ENCODE measurements at places on chromosomes 2 and 18.

GRCh38 chr2:59025157-59025757 lies 784.1 kb upstream of the FANCL start:
- peak; percentile 21 for DNase-seq

GRCh38 chr2:72149556-72150156 lies 2.0 kb upstream of the CYP26B1 start:
- peak; percentile 18 for DNase-seq

DNA sequence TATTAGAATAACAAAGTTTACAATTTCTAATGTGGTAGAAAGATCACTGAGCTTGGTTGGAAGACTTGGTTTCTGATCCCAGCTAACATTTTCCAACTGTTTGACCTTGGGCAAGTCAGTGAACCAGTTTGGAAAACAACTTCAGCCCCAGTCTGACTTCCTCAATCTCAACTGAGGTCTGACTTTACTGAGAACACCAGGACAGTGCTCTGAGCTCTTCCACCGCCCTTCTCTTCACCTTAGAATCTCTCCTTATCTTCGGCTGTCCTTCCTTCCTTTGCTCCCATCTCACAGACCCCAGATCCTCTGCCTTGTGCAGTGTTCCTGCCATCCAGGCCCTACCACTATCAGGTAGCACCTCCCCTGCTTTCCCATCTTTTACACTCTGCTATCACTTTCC lies 193.8 kb upstream of the SP5 start:
- DNase-seq = no peak

- no peak for DNase-seq
Measured at GRCh38 chr18:75527848-75528685, 100.6 kb upstream of the SMIM21 start.

GRCh38 chr2:64085936-64086335 lies 58.3 kb downstream of the PELI1 start:
- DNase-seq = no peak

DNA sequence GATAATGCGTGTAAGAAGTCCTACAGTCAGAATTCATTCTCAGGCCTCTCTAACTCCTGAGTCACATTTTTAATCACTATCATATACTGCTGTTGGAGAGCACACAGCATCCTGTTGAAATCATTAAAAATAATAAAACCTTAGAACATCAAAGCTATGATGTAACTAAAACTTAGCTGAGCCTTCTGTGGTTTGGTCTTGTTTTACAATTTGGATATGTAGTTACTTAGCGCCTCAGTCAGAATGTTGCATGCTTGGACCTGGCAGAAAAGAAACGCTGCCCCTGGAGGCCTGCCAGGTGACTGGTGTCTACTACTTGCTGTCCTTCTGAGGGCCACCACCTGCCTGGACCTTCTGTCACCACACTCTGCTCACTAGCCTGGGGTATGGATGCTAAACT lies 261.1 kb upstream of the RASGRP3 start:
- no peak for DNase-seq

- peak; percentile 5 for DNase-seq
Measured at GRCh38 chr2:113185664-113186432, 12.1 kb downstream of the PSD4 start.

- DNase-seq = no peak
Measured at GRCh38 chr2:47601568-47601967, 181.4 kb upstream of the MSH6 start.

DNA sequence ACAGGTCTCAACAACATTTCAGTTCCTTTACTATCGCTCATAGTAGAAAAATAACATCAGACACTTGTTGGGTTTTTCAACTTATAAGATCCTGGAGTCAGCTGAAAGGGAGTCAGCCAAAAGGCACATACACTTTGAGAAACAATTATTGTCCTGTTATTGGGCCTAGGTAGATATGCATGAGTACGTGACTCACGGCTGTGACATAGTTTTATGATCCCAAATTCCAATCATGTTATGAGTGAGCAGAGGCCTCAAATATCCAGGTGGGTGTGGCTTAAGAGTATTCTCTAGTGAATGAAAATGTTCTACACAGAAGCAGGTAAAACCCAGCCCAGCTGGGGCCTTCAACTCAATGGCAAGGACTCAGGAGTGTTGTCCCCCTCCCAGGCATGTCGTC lies 27.2 kb downstream of the SERPINB8 start:
- no peak for DNase-seq

DNA sequence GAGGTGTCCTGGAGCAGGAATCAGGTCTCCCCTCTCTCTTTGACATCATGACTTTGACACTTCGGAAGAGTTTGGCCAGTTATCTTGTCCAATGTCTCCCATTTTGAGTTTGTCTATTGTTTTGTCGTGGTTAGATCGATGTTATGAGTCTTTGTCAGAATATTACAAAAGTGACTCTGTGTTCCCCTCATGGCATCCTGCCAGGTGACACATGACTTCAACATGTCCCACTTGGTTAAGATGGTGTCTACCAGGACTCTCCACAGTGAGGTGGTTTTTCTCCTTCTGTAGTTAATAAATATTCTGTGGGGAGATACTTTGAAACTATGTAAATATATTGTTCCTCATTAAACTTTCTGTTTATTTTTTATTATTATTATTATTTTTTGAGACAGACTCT lies 76.6 kb upstream of the BZW1 start:
- no peak for DNase-seq

GRCh38 chr2:216878072-216878471 lies 18.2 kb upstream of the TNP1 start:
- DNase-seq = no peak

DNA sequence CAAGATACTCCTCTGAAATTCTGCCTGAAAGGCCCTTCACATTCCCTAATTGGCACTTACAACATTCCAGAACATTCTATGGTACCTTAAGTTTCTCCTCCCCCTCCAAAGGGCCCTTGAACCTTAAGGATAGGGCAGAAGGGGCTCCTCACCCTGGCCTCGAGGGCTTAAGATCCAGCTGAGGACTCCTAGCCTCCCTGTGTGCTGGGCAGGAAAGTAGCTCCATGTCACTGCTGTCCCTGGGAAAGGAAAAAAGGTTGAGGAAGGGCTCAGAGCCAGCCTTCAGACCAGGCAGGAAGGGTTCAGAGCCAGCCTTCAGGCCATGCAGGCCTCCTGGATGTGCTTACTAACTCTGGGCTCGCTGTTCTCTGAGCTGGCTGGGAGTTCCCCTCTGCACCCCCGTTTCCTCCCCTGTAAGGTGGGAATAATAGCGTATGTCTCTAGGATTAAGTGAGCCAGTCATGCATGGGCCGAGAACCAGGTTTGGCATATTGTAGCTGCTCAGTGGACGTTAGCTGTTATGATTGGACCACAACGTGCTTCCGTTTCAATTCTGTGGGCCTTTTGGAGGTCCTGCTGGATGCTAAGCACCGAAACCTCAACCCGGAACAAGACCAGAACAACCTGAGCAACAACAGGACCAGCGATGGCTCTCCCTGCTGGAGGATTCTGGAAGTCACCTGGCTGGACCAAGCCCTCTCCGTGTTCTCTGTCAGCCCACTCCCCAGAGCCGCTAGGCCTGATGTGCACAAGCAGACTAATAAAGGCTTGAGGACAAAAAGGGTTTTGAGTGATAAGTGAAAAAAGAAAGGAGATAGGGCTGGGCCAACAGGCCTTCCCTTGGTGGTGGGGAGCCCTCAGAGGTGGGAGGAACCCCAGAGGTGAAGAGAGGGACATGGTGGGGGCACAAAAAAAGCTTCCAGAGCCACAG lies 1.0 kb upstream of the B3GNT7 start:
- no peak for DNase-seq

GRCh38 chr18:69400253-69400975 lies at the start of gene DOK6:
TSS of gene DOK6 (plus strand) at chr18:69400888.
- DNase-seq = no peak

- no peak for DNase-seq
Measured at GRCh38 chr2:167144179-167144898, 256.1 kb downstream of the XIRP2 start.

Data from activated naive CD4-positive, alpha-beta T cell treated with anti-CD3 and anti-CD28 coated beads, Interleukin-2, amount 10 ng/mL, durations not matched to agents 7 days and 5 days (primary cell).